ENCODE measurements at places on chromosomes 16 and 17. TPM values are rescaled to one million over a fixed set of nuclear protein-coding genes. Genes with fewer than 3 reads are reported as not detected.

DNA sequence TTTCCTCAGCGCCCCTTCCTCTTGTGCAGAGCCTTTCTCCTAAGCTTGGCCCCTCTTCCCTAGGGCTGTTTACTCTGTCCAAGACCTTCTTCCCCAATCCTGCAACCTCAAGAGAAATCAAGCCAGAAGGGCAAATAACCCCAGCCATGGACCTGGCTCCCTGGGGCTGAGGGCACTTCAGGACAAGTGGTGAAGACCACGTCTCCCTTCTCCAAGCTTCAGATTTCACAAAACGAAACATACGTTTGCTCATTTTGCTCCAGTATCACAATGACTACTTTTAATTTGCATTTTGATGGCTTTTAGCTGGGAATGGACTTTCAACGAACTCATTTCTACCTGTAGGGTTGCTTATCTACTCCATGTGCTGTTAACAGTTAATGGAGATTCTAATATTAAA, 139.8 kb upstream of the CACNG5 start:
- DNase-seq, result no peak

DNA sequence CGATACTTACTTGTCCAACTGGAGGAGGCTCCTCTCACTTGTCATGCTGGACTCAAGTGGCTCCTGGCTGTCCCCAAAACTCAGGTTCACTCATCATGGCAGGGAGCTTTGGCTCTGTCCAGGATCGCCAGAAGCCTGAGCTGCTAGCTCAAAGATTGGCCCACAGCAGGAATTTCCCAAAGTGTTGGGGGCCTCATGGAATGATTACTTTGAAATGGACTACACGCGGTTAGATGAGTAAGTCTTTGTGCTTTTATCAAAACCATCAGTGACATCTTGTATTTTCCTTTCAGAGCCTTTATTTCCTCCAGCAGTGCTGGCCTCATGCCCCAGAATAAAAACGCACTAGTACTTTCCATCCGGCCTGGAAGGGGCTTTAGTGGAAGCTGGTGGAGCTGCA, 29.2 kb upstream of the PHB1 start:
- DNase-seq, result no peak

DNA sequence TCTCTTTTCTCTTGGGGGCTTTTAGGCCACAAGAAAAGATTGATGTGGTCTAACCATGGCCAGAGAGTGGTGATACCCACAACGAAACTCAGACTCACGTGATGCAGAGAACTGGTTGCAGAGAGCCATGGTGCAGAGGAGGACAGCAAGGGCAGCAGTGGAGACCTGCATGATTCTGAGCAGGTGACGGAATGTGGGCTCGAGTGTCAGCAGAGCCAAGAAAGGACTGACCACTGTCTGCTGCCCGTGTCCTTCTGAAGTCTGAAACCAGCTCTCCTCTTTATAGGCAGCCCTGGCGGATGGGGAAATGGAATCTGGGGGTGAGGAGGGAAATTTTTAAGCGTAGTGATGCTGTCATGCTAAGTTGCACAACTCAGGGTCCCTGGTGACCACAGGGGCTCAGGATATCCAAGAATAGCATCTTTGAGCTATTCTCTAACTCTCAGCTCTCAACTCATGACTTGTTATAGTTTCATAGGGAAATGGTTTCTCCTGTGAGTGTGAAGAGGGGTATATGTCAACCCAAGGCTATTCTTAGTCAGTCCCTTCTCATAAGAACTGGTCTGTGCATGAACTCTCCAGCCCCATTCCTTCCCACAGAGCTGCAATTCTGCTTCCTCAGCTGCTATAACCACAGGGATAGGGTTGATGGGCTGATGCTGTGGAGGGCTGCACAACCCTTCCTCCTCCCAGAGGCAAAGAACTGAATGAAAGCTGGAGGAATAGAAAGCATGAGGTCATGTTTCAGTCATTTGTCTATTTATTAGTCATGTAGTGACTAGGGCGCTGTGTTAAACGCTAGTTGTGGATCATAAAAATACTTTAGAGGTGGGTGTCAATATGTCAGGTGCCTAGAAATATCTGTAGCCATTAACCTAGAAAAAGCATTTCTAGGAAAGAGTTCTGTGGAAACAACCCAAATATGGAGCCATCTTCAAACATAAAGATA, at the start of gene CCL3:
CCL3 (minus strand) TSS at position 256 of the 949 bp plus-strand sequence; CDS start at position 171, 85 bp downstream.
- no peak for DNase-seq

GRCh38 chr16:87326151-87326571, 9.0 kb upstream of the C16orf95 start:
- no peak for DNase-seq

DNA sequence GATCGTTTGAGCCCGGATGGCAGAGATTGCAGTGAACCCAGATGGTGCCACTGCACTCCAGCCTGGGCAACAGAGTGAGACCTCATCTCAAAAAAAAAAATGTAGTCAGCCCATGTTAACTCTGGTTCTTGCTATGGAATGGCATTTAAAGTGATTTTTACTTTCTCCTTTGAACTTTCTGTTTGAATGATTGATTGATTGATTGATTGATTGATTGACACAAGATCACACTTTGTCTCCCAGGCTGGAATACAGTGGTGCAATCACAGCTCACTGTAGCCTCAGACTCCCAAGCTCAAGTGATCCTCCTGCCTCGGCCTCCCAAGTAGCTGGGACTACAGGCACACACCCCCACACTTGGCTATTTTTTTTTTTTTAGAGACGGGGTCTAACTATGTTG, 17.0 kb downstream of the SMTNL2 start:
- DNase-seq, result no peak

DNA sequence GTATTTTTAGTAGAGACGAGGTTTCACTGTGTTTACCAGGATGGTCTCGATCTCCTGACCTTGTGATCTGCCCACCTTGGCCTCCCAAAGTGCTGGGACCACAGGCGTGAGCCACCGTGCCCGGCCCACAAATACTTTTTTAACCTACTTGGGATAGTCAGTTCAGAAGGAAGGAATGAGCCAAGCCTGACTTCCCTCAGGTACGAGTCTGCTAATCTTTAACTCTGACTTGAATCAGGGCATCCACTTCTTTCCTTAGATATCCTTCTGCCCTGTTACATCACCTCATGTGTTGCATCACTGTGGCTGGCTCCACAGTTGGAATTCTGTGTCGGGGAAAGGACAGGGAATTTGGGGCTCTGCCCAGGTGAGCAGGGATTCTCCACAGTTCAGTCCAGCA, 120.8 kb downstream of the MSI2 start:
- no peak for DNase-seq

GRCh38 chr16:14101415-14101814, 30.3 kb downstream of the MRTFB start:
- DNase-seq, result no peak

Gene TMED6
- not detected for total RNA-seq

Gene DYNC1LI2
- 52.8 TPM for total RNA-seq

Measured in H4 (cell line).